MG63 (cell line): ENCODE measurements at places on chromosomes 7 and 10. TPM values are rescaled to one million over a fixed set of nuclear protein-coding genes. Genes with fewer than 3 reads are reported as not detected.

- DNase-seq = peak; percentile 91
Measured at GRCh38 chr10:73889014-73889413, 14.7 kb upstream of the CAMK2G start.

GRCh38 chr7:151114151-151115090, 28.1 kb downstream of the AGAP3 start:
- DNase-seq = no peak

Gene SLC18A3
- total RNA-seq = not detected in 2 replicates

Gene SUN3
- total RNA-seq = not detected in 2 replicates

- no peak for DNase-seq
Measured at GRCh38 chr10:72087392-72087968, 871 bp downstream of the SPOCK2 start.

GRCh38 chr7:44267719-44268421, 57.5 kb downstream of the CAMK2B start:
- no peak for DNase-seq

Gene STK31
- 0.03 TPM in 1 of 2 replicates, not detected in the other for total RNA-seq

GRCh38 chr7:26916336-26916735, 51.9 kb upstream of the SKAP2 start:
- no peak for DNase-seq

Gene LFNG
- total RNA-seq = 2.9 and 6.0 TPM in 2 replicates

Gene PTEN
- total RNA-seq = 19.6 and 25.0 TPM in 2 replicates

DNA sequence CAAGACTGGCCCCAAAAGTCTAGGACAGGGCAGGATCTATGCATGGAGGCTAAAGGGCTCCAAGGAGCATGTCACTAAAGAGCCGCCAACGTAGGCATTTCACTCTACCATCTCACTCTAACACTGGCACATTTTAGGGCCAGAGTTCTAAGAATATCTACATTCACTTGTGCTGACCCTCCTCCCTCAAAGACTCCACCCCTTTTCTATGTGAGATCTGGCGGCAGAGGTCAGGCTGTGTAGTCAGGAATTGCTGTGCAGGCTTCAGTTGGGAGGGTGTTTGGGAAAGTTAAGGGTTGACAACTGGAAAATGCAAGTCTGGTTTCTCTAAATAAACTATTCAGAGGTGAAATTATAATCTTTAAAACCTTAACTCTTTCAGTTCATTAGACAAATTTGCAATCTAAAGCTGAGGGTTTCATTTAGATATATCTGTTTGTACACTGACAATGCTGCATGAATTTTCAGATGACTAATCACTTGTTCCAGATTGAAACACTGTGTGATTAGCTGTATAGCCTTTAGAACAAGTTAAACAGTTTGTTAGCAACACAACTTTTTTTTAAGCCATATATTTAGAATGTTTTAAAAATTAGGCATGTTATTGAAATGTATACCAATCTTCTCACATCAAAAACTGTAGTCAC, 18.2 kb downstream of the LMOD2 start:
- no peak for DNase-seq

Gene CRYGN
- total RNA-seq = not detected in 2 replicates

- DNase-seq = no peak
Measured at GRCh38 chr10:11446133-11446532, 165.3 kb downstream of the USP6NL start.

- DNase-seq = no peak
Measured at GRCh38 chr10:118568327-118568848, 27.1 kb downstream of the PRLHR start.

Gene SORCS3
- not detected in 2 replicates for total RNA-seq

Gene ENKUR
- total RNA-seq = not detected in 2 replicates

- peak; percentile 84 for DNase-seq
Measured at GRCh38 chr7:139109188-139109982, at the start of gene ZC3HAV1. ZC3HAV1 (minus strand) TSS chr7:139109720; CDS start chr7:139109331, 389 bp downstream.

GRCh38 chr7:124934841-124935240, 5.2 kb upstream of the POT1 start:
- DNase-seq = no peak

Gene CLIP2
- 6.3 and 6.9 TPM in 2 replicates for total RNA-seq

Gene ATG9B
- total RNA-seq = not detected in 2 replicates

GRCh38 chr10:24128066-24128730, 80.7 kb upstream of the KIAA1217 start:
- DNase-seq = no peak
